ENCODE measurements at places on chromosomes 6 and 20.

DNA sequence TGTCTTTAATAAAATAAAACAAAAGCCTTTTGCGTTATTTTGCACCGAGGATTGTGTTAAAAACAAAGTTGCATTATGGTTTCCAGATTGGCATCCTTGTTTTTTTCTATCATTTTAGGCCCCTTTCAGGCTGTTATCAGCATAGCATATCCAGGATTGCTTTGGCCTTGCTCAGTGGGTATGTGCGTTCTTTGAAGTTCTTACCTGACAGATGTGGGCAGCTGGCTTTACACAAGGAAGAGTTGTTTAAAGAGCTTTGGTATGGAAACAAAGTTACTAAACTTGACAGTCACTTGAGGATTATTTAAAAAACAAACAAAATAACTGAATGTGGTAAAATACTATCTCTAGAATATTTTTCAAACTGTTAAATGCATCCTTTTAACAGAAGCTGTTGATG, 6.6 kb downstream of the VAPB start:
- no peak for DNase-seq

- DNase-seq = no peak
Observed at GRCh38 chr20:25018425-25018824, 25.9 kb upstream of the APMAP start.

GRCh38 chr20:43825051-43825402, 89.6 kb upstream of the TOX2 start:
- DNase-seq = no peak

DNA sequence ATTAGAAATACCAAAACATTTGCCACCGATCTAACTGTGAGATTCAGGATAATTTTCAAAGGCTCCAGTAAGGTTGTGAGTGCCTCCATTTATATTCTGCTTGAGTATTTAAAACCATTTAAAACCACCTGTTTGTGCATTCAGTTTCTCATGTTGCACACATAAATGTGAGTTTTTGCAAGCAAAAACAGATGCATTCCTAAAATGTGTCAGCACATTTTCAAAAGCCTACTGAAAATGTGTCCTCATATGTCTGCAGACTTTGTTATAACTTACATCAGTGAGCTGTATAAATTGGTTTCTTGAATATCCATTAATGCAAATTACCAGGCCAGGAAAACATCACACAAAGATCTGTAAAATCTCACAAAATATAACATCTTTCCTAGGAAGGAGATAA, 676.6 kb upstream of the EPHA7 start:
- no peak for DNase-seq

DNA sequence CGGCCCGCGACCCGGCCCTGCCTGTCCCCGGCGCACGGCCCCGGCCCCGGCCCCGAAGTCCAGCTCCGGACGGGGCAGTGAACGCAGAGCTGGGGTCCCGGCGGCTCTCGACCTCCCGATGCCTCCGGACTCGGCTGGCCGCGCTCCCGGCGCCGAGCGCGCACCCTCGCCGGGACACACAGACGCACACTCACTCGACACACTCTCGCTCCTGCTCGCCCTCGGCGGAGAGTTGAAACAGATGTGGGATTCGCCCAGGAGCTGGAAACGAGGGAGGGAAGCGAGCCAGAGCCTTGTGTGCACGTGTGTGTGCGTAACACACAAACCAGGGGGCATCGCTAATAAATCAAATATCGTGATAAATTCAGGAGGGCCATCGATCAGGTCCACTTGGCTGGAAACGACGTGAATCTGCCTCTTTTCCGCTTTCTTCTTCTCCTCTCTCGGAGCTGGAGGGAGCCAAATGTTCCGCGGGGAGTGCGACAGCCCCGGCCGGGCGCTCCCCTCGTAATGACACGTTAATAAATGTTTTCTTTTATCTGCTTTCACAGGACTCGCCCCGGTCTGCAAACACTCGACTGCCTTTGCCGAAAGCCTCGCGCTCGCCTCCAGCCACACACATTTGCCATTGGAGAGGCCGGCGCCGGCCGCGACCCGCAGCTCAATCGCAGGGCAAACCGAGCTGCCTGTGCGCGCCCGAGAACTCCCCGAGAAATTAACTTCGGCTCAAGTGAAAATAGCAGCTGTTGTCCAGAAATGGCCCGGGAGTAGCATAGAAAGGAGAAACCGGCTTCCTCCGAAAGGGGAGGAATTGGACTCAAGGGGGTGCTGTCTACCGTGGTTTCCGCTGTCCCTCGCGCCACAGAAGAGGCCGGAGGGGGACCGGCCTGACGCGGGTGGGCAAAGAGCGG, 828 bp upstream of the SULF2 start:
- DNase-seq = peak; percentile 81

DNA sequence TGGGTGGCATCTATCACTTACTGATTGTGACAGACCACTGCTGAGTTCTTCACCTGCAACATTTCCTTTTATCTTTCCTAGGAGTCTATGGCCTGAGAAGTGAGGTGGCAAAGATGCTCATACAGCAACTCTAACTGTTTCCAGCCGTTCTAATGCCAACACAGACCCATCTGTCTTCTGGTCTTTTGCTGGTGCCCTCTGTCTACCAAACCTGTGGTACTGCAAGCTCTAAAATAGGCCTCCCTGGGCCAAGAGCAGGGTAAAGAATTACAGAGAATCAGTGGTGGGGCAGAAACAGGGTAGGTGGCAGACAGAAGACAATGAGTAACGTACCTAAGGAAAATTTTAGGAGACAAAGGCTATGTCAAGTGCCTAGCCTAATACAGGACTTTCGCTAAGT, 611.0 kb upstream of the FLRT3 start:
- DNase-seq = no peak

GRCh38 chr6:36743538-36744303, 46.1 kb downstream of the RAB44 start:
- DNase-seq = no peak

DNA sequence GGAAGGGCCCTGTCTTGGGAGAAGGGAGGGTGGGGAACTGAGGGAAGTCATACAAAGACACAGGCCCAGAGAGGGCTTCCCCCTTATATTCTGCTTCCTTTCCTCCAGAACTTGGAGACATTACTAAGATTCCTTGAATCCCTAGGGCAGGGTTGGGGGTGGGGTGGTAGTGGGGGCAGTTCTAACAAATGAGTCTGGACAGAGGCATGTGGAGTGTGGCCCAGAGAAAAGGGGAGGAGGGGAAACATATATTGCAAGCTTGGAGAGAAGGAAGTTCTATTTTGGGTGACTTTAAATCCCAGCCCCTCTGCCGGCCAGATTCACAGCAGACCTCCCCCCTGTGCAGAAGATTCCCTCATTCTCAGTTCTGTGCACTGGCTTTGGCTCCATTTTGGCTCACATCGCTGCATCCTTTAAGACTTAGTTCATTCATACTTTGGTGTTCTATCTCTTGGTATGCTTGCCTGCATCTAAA, 43.7 kb downstream of the DAAM2 start:
- peak; percentile 98 for DNase-seq

DNA sequence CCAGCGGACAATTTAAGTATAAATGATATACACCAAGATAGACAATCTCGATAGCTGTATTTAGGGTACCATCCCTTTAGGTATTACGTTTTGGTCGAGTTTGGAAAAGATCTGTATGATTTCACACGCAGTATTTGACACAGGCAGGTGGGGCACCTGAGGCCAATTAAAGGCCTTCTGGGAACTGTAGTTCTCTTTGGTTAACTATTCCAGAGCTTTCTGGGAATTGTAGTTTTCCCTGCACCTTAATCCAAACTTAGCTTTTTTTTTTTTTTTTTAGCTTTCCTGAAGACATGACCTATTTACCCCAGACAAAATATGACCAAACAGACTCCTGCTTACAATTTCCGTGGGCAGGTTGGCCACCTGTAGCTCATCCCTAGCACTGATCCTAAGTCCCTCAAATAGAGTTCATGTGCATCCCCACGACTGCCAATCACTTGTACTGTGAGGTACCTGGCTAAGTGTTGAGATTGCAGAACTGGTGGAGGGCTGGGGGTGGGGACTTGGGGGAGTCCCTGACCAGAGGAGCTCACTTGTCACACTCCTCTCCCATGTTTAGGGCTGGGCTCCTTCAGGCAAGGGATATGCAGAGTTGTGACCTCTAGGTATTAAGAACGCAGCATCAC, 999 bp upstream of the EHMT2 start:
- DNase-seq = peak; percentile 21

DNA sequence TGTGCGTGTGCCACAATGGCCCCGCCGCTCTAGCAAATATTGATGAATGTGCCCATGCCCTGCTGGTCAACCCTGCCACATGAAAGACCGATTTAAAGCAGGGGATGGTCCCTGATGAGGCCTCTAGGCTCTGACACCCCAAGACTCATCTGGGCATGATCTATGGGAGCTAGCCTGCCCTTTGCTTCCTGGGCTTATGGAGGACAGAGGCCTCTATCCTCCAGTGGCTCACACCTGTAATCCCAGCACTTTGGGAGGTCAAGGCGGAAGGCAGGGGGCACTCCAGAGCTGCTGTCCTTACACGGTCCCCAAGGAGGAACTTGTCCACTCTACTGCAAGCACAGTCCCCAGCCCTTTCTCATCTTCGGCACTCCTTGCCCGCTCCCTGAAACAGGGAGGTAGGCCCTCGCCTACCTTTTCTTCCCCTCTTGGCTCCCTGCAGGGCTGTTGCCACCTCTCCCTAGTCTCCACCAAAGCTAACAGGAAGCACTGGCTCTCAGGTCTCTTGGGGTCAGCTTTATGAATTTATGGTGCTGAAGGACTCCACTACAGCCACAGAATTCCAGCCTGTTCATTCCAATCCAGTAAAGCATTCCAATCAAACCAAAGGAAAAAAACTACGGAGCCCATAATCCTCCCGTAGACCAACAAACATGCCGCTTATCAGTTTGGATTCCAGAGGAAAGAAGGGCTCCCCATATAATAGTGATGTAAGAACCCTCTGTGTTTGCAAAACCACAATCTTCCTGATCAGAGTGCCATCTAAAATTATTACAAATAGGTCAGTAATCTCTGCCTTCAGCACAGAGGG, 48.7 kb upstream of the FOXQ1 start:
- peak; percentile 83 for DNase-seq

DNA sequence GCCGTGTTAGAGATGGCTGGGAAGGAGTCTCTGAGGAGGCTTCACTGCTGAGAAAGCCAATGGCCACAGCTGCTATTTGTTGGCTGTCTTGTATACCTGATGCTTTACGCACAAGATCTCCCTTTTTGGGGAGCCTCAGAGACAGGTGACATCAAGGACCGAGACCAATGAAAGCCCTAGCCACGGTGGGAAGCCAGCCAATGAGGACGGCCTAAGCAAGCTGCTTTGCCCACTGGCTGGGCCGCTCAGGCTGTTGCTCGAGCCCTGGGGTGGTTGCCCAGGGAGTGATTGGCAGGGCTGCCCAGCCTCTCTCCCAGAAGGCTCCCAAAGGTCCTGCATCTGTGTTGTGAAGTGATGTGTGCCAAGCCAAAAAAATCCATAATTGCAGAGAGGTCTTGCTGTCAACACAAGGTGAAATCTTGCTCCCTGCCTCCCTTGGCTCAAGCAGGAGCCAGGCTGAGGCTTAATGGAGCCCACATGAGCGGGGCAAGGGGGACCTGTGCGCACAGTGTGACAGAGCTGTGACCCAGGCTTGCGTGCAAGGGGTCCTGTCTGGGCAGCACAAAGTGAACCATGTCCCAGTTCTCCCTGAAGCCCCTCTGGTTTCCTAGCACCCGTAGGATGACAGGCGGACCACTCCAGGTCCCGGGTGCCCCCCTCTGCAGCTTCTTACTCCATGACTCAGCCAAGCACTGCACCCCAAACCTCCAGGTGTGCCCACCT, 4.3 kb downstream of the MMP24OS start:
- no peak for DNase-seq

DNA sequence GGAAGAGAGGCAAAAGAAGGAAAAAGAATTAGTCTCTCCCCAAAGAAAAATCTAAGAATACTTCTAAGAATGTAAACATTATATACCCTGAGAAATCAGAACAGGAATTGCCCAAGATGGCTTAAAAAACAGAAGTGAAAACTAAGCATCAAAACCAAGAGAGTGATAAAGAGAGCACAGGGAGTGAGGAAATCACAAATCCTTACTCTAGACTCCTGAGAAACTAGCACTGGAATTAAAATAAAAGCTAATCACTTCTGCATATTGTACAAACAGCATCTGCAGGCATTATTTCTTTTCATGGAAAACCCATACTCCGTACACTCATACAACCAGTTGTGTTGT, 285.7 kb downstream of the BTBD9 start:
- DNase-seq = no peak

DNA sequence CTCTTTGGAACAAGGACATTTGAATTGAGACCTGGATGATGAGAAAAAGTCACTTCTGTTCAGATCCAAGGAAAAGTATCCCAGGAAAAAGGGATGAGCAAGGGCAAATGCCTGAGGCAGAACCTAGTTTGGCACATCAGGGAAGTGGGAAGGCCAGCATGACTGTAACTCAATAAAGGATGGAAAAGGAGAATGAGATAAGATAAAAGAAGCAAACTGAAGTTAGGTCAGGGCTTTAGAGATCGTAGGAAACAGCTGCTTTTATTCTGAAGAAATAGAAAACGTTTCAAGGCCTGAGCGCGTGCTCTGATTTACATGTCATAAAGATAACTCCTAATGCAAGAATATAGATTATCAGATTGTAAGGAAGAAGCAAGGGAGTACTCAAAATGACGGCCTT, 450.0 kb downstream of the FRK start:
- DNase-seq = no peak

DNA sequence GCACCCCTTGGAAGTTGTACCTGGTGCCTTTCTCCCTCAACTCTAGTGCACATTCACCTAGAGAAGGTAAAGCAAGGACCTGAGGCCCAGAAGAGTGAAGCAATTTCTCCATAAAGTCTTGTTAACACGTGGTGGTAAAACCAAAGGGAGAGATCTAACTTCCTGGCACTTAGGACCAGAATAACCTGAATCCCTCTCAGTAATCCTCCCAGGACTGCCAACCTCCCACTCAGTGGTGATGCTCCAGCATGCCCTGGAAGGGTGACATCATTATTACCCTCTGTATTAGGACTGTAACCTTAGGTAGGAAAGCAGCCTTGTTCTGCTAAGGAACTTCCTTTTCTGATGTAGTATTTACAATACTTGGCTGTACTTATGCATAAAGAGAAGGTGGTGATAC, 330.6 kb upstream of the MARCKS start:
- DNase-seq = no peak

DNA sequence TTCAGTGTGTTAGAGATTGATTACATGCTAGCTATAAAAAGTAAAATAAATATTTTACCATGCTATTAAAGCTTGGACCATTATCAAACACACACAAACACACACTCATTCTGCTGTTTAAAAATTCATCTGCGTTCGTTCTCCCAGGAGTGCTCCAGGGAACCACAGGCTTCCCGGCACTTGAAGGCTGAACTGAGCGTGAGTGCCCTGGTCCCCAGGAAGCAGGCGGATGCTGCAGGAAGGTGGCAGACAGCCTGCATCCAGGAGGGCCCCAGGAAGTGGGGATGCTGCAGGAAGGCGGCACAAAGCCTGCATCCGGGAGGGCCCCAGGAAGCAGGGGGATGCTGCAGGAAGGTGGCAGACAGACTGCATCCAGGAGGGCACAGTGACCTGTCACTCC, 147.2 kb upstream of the SNX9 start:
- no peak for DNase-seq

- DNase-seq = no peak
Observed at GRCh38 chr6:90466154-90466940, 120.5 kb downstream of the MAP3K7 start.

Measured in fibroblast of upper back skin (primary cell).